NCI-H1105 treated with DMSO at 0.1 percent for 48 hours (cell line): ENCODE measurements at places on chromosomes 7 and 10.

GRCh38 chr10:31087011-31087410, 55.3 kb upstream of the ZNF438 start:
- DNase-seq, result no peak

- DNase-seq, result peak; percentile 1
These were observed 18.4 kb upstream of the SORCS3 start for GRCh38 chr10:104622598-104623209.

- no peak for DNase-seq
These were observed 730.4 kb downstream of the PHTF2 start for GRCh38 chr7:78528964-78529363.

DNA sequence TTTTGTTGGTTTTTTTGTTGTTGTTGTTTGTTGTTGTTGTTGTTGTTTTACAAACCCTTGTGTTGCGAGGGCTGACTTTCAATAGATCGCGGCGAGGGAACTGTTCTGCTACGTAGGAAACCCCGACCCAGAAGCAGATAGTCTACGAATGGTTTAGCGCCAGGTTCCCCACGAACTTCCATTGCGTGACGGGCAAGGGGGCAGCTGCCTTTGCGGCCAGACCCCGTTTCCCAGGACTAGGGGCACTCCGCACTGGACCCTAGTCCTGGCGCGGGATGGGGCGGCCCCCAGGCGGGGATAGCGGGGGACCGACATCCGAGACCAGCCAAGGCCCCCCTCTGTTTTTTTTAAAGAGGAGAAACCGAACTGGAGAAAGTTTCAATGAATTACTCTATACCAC, 119.6 kb downstream of the LRRTM3 start:
- DNase-seq, result no peak

GRCh38 chr10:72277340-72277995, 3.7 kb downstream of the DDIT4 start:
- no peak for DNase-seq

DNA sequence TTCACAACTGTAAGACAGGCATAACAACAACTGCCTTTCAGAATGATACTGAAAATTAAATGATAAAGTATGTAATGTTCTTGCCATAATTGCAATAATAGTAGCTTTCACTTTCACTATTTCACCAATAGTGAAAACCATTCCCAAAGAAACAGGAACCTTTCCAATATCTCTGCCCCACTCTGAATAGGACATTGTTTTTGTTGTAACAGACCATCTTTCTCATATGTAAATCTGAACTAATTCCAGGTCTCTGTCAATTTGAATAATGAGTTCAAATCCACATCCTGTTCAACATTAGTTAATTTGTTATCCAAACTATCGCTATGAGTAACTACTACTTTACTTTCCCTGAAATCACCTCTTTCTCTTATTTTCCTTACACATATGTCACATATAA, 148.0 kb downstream of the LRRN3 start:
- no peak for DNase-seq

DNA sequence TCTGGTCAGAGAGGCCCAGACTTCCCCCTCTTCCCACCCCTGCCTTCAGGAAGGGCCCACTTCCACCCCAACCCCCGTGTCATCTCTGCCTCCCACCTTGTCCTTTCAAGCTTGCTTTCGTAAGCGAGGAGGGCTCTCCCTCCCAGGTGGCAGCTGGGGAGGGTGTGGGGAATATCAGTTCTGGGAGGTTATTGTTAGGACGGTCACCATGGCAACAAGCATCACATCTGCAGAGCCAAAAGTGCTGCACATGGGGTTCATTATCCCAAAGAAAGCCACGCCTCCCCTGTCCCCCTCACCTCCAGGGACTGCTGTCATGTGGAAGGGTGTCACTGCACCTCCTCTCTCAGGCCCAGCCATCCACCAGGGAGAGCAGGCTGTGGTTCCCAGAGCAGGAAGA, 2.6 kb upstream of the CAMK2B start:
- DNase-seq, result no peak
